ENCODE measurements at places on chromosomes 1 and 21.

DNA sequence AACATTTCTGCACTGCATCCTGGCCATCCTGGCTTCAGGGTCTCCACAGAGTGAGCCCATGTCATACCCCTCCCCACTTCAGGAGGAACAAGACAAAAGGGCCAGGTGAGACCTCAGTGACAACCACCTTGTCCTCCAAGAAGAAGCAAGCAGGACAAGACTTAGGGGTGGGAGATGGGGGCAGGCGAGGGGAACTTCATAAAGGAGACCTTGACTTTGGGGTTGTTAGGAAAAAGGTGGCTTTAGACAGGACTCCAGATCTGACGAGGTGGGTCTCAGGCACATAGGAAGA, 24.0 kb upstream of the SLAMF9 start:
- no peak for DNase-seq

- peak; percentile 17 for DNase-seq
Observed at GRCh38 chr1:30089024-30089430, 634.4 kb downstream of the MATN1 start.

DNA sequence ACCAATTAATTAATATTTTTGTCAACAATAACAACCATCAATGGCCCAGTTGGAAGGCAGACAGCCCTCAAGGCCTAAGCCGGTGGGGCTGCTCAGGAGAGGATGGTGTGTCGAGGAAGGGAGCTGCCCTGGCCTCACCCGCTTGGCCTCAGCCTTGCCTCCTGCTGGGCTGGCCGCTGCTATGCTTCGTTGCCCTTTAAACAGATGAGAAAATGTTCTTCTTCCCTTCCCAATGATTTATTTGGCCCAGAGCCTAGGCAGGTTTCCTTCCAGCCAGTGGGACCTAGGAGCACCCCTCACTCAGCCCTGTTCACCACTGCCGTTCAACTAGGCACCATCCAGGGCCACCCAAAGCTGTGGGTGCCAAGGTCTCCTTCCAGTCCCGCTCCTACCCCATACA, 3.1 kb upstream of the ADGRB2 start:
- DNase-seq, result no peak

DNA sequence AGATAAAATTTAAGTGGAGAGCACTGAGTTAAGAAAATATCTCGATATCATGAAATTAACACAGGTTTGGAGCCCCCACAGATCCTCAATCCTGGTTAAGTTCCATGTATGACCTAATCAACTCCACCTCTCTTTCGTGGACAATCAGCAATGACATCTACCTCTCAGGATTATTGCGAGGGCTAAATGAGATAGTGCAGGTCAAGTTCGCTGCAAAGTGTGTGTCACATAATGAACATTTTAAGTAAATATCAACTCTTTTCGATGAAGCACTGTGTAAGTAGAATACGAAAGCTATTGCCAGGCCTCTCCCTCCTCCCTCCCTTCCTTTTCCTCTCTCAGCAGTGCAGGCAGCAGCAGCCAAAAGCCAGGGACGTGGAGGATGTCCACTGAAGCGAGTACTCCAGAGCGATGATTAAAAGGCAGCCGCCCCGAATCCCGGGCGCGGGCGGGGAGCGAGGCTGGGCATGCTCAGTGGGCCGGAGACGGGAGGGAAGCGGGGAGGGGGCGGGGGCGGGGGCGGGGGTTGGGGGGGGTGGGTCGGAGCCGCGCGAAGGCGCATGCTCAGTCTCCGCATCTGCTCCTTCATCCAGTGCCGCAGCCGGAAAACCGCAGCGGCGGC, at the start of gene CAMSAP2:
CAMSAP2 (plus strand) TSS at position 567 of the 622 bp plus-strand sequence. CDS start 935 bp downstream, outside the sequence.
- peak; percentile 92 for DNase-seq

GRCh38 chr1:163535807-163536206, 214.1 kb downstream of the NUF2 start:
- no peak for DNase-seq

GRCh38 chr1:9296850-9297249, 4.2 kb downstream of the SPSB1 start:
- DNase-seq, result no peak

DNA sequence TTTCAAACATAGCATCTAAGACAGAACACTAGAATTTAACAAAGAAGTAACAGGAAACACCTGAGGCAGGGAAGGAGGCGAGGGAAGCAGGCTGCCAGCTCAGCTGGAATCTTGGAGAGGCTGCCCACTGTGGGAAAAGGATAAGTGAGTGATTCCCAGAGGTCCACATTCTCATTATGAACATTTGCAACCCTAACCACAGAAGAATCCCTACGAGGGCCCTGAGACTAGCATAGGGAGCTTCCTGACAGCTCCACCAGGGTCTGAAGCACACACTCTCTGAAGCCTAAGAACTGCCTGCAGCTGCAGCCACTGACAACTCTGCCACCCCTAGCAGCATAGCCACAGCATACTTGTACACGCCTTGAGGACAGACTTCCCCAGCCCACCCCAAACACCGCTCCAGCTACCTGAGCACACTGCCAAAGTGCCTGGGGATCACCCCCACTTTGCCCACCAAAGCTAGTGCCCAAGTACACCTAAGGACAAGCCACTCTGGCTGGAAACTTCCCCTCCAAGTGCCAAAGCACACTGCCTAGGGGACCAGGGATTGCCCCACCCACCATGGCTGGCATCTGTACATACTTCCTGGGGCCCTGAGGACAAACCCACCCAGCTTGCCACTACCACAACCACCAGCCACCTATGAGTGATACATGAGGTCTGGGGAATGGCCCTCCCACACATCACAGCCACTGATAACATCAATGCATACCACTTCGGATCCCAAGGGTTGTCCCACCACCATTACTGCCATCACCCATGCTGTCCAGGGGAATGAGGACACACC, 76.6 kb upstream of the GUCA2A start:
- no peak for DNase-seq

- DNase-seq, result no peak
Observed at GRCh38 chr1:248388426-248388825, 12.9 kb downstream of the OR2T6 start.

- DNase-seq, result no peak
Observed at GRCh38 chr1:232776526-232777106, 28.6 kb upstream of the MAP10 start.

DNA sequence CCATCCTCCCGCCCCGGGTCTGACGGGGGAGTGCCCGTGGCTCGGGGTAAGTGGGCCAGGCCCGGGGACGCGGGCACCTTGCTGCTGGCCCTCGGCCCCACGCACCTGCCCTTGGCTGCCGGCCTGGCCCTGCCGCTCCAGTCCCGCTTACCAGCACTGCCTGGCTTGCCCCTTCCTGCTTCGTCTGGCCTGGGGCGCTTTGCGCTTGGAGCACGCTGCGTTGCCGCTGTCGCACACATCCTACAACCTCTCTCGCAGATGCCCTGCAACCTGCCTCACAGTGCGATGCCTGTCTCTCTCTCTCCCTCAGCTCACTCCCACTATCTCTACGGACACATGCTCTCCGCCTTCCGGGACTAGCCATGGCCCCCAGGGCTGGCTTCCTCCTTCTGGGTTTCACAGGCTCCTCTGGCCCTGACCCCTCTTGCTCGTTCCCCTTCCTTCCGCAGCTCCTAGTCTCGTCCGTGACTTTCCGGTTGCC, 9.7 kb downstream of the MYOG start:
- no peak for DNase-seq

DNA sequence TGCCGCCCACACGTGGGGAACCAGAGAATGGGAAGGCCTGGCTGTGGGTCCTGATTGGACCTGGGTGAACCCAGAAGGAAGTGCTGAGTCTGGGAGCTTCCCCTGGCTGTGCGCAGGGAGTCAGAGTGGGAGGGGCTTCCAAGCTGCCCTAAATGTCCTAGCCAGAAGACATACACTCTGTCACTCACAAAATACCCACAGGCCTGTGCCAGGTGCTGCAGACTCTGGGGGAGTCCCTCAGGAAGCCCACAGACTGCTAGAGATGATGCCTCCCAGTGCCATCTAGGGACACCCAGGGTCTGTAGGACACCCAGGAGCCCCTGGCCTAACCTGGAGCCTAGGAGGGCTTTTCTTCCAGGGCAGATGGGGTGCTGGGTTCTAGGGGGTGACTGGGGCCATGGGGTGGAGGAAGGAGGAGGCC, 33.7 kb upstream of the LRP8 start:
- no peak for DNase-seq

DNA sequence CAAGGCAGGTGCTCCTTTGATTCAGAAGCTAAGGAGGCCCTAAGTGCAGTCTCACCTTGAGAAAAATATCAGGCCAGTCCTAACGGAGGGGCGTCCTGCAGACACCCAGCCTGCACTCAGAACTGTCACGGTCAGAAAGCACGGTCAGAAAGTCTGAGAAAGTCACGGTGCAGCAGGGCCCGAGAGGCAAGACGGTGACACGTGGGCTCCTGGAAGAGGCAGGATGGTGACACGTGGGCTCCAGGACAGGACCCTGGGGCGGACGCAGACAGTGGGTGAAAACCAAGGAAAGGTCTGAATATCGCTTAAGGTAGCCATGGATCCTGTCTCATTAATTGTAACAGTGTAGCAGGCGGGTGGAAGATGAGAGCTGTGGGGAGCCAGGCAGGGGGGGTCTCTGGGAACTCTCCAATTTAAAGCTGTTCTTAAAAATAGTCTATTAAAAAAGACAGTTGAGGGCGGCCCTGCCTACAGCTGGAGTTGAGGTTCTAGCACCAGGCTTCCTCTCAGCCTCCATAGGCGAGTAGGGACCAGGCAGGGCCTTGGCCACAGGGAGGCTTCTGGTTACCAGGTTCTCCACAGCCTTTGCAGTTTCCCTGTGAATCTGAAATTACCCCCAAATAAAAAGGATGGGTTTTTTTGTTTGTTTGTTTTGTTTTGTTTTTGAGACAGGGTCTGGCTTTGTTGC, 65.2 kb downstream of the FAAP20 start:
- DNase-seq, result no peak

- DNase-seq, result peak; percentile 93
Observed at GRCh38 chr1:18723701-18724411, 93.2 kb downstream of the PAX7 start.

GRCh38 chr1:156652131-156652991, 10.4 kb downstream of the BCAN start:
- DNase-seq, result no peak

DNA sequence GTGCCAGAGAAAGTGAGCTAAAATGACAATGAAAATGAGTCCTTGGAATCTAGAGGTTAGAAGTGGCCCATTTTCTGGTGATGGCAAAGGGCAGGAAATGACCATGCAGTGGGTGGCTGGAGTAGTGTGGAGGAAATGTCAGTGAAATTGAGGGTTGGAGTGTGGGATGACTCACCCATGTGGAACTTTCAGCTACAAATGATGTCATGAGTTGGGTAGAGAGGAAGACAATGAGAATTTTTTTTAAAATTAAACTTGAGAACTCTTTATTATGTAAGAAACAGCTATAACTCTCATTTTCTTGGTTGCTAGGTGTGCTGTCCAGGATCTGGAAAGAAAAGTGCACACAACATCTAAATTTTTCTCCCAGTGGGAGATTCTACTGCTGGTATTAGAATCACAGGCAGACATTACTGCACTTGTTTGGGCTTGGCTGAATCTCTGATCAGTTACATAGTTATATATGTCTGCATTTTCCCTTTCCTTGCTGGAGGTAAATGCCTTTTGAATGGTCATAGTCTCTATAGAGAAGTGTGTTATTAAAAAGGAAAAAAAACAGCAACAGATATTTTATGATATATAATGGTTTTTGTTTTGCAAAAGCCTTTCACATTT, 56.8 kb upstream of the GNG12 start:
- DNase-seq, result no peak

- DNase-seq, result peak; percentile 52
Observed at GRCh38 chr1:237041795-237042525, at the start of gene RYR2. Gene RYR2, plus strand, starts transcription at chr1:237042184. Its CDS starts 338 bp downstream, at chr1:237042522.

GRCh38 chr1:209403921-209404320, 179.6 kb upstream of the CAMK1G start:
- no peak for DNase-seq

- DNase-seq, result no peak
Observed at GRCh38 chr1:45787905-45788304, 15.5 kb upstream of the MAST2 start.

DNA sequence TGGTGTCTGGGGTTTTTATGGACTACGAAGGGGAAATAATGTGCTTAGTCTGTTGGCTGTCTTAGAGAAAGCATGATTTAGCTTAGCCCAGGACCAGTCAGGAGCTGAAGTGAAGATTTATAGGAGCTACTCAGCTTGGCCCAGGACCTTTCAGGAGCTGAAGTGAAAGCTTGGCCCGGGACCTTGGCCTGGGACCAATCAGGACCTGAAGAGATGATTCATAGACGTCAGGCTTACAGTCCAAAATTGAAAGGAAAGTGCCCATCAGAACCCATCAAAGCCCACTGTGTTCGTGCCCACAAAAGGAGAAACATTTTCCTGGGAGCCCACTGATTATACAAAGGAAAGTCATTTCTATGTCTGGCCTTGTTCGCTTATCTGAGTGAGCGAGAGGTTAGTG, 35.6 kb downstream of the MSTO1 start:
- no peak for DNase-seq

GRCh38 chr1:8711151-8711550, 106.3 kb downstream of the RERE start:
- no peak for DNase-seq

GRCh38 chr1:79325705-79326104, 319.2 kb upstream of the ADGRL4 start:
- no peak for DNase-seq

DNA sequence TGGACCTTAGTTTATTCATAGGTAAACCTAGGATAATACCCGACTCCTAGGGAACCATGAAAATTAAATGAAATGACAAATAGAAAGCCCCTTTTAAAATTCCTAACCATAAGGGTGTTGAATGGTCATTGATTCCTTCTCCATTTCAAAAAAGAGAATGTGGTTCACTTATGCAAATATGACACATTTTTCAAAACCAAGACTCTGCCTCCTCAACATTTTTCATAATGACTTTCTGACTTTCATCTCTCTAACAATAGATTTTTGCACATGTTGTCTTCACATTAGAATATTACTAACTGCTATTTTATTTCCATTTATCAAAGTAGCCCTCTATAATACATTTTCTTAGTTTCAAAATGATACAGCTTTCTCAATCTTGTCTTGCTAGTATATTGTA, 169.1 kb downstream of the NTNG1 start:
- no peak for DNase-seq

- DNase-seq, result no peak
Observed at GRCh38 chr1:230189341-230189740, 122.3 kb downstream of the GALNT2 start.

- DNase-seq, result no peak
Observed at GRCh38 chr1:230215031-230215430, 148.0 kb downstream of the GALNT2 start.

All from SK-N-DZ (cell line).